ENCODE measurements at places on chromosomes 11 and 22.

GRCh38 chr11:114586797-114587196, 8.8 kb downstream of the NXPE4 start:
- no peak for DNase-seq

DNA sequence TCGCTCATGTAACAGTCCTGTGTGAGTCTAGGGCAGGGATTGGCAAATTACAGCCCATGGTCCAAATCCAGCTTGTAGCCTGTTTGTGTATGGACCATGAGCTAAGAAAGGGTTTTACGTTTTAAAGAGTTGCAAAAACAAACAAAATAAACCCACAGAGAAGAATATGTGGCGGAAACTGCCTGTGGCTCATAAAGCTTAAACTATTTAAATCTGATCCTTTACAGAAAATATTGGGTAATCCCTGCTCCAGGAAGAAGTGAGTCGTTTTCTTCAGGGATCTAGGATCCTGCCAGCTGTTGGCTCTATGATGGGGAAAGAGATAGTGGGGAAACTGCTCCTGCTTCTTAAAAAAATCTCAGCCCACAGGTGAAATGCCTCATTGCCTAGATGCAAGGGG, 3.4 kb upstream of the OR6Q1 start:
- no peak for DNase-seq

DNA sequence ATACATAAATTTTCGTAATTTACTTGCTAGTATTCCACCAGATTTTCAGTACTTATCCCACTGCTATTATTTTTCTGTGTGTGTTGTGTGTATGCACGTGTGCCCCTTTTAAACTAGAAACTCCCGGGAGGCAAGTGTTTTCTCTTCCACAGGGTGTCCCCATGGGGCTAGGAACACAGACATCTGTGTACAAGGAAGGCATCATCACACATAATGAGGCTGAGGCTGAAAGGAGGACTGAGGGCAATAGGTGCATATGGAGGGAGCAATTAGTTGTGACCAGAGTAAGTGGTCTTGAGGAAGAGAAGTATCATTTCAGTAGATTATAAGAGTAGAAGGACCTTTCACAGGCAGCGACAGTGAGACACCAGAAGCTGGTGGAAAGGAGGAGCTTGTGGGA, 2.1 kb upstream of the DPAGT1 start:
- DNase-seq: no peak

DNA sequence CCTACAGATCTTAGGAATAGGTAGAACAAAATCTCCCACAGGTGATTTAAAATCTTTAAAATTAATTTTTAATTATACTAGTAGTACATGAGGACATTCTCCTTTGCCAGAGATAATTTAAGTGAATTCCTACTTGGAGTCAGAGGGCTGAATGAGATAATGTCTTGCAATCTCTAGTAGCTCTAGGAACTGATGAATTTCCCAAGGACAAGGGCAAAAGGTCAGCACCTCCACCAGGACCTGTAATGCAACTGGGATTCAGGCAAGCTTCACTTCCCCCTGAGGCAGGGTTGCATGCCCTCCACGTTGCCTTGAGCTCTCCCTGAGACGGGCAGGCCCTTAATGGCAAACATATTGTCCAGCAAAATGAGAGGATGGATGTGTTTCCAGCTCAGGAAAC, 330.3 kb upstream of the PITPNB start:
- no peak for DNase-seq

GRCh38 chr11:12674936-12675696, 895 bp downstream of the TEAD1 start:
- no peak for DNase-seq

GRCh38 chr11:1458340-1459218, 28.0 kb downstream of the MOB2 start:
- no peak for DNase-seq

- DNase-seq: peak; percentile 44
These were observed 347 bp downstream of the MN1 start for GRCh38 chr22:27801202-27801615.

DNA sequence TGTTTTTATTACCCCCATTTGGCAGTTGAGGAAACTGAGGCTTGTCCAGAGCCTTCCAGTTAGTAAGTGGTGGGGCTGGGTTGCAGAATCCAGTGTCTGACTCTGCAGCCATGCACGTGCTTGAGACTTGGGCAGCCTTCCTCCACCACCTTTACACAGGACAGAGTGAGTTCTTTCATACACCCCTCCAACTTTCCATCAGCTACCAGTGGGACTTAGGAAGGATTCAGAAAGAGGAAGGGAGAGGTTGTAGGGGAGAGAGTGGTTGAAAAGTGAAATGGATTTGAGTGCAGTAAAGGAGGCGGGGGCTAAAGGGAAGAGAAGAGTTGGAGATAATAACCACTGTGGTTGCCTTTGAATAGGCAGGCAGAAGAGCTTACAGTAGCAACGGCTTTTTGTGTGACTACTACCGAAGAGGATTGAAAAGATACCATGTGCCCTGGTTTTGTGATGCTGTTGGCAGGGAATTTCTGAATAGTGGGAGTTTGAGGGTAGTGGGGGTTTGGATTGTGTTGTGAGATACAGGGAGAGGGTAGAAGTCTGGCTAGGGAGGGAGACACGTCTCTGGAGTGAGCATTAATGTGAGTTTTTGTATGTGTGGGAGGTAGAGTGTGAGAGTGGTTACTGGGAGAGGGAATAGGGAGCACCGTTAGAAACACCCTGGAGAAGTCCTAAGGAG, 1.7 kb downstream of the UVRAG start:
- no peak for DNase-seq

DNA sequence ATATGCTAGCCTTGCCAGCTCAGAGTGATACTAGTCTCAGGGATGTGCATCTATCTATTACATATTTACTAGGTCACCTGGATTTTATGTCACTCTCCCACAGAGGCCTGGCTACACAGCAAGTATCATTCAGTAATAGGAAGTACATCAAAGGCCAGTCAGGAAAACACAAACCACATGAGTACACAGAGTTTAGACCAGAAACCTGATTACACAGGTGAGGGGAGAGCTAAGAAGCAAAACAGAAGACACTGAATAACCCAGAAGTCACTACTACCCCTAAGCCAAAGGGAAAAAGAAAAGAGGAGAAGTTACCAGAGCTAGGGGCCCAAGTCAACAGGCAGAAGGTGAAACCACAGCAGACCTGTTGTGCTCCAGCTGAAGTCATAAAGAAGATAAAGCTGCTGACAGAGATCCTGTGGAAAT, 13.3 kb downstream of the LPXN start:
- DNase-seq: no peak

DNA sequence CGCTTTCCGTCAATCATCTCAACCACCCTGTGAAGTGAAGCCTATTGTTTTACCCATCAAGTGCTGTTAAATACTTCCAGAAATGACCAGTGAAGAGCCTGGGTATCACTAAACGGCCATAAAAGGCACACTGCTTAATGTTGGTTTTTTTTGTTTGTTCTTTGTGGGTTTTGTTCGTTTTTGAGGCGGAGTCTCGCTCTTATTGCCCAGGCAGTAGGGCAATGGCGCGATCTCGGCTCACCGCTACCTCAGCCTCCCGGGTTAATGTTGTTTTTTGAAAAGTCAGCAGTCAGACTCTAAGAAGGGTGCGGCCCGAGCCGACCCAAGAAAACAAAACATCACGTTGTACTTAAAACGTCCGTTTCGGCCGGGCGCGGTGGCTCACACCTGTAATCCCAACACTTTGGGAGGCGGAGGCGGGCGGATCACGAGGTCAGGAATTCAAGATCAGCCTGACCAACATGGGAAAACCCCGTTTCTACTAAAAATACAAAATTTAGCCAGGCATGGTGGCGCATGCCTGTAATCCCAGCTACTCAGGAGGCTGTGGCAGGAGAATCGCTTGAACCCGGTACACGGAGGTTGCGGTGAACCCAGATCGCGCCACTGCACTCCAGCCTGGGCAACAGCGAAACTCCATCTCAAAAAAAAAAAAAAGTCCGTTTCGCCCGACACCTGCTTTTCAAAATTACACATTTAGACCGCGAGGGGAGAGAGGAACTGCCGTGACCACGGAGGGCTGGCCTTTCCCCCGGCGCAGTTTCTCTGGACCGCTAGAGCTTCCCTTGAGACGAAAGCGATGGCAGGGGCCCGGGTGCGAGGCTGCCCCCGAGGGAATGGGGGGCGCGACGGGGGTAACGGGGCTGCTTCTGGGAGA, 714 bp downstream of the CD59 start:
- no peak for DNase-seq

DNA sequence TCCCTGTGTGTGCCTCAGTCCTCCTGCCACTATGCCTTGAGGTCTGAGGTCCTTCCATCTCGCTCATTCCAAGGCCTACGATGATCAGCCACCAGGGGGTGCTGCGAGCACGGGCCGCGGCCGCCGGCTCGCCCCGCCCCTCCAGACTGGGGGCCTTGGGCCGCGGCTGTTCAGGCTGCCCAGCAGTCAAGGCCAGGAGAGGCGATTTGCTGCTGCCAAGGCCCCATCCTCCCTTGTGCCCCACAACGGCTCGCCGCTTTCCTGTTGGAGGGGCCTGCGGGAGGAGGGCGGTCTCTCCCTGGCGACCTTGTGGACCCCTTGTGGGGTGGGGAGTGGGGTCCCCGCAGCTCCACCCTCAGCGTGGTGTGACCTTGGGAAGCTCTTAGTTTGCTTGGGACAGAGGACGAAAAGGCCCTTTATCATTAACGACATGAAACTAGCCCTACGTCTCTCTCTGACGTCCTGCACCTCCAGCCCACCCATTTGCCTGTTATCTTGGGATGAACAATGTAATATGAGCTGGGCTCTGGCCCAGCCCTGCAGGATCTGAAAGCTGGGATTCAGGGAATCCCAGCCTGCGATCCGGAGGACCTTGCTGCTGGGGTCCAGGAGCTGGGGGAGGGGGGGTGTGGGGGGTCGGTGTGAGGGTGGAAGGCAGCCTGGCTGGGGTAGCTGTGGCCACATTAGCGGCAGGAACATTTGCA, 5.3 kb upstream of the GALR3 start:
- peak; percentile 78 for DNase-seq

DNA sequence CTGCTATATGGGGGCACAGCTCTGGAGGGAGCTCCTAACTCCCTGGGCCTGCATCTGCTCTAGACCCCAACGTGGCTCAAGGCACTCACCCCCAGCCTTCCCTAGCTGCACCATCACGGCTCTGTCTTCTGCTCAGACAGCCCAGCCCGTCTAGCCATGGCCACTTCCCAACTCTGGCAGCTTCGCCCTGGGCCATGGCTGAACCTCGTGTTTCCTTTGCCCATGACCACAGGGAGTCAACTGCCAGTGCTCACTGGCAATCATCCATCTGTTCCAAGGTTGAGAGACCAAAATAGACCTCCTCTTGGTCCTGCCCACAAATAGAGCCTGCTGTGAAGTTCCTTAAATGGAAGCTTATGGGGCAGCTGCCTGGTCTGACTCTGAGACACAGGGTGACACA, 5.4 kb downstream of the LMO1 start:
- DNase-seq: no peak

DNA sequence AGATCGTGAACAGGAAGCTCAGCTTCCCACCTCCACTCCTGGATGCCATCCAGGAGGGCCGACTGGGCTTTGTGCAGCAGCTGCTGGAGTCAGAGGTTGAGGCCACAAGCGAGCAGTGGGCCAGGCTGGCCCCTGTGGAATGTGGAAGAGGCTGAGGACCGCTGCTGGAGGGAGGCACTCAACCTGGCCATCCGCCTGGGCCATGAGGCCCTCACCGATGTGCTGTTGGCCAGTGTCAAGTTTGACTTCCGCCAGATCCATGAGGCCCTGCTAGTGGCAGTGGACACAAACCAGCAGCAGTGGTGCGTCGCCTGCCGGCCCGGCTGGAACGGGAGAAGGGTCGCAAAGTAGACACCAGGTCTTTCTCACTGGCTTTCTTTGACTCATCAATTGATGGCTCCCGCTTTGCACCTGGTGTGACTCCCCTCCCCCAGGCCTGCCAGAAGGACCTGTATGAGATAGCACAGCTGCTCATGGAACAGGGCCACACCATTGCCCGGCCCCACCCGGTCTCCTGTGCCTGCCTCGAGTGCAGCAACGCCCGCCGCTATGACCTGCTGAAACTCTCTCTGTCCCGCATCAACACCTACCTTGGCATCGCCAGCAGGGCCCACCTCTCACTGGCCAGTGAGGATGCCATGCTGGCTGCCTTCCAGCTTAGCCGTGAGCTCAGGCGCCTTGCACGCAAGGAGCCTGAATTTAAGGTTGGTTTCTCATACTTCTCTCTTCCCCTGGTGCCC, 24.9 kb downstream of the ART5 start:
- DNase-seq: no peak

DNA sequence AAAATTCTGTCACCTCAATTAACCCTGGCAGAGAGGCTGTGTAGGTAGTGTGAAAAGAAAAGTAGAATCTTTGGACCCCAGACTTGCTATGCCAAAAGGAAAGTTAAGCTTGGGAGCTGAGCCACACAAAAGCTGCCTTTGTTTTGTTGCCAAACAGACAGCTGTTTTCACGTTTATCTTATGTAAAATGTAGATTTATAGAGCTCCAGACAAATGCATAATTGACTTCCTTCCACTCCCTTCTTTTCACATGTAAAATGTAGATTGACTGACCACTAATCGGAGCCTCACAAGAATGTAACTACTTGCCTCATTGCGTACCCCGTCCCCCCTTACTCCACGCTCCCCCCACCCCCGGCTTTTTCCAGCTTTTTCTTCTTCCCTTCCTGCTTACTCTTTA, 2302.2 kb upstream of the RAG2 start:
- no peak for DNase-seq

DNA sequence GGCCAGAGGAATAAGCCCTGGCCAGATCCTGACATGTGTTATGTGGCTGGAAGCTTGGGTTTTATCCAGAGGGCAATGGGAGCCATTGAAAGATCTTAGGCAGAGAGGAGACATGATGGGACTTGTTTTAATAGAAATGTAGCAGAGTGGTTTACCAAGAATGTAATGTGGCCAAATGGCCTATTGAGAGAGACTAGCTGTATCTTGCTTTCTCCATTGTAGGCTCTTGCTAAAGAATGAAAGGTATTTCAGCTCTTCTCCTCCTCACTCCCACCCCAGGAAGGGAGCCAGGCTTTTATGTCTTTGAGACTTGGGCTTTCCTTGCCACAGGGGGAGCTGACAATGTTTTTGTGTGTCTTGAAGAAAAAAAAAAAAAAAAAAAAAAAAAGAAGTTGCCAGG, 82.3 kb downstream of the TRIM29 start:
- no peak for DNase-seq

GRCh38 chr22:33188326-33188725, 130.1 kb upstream of the SYN3 start:
- no peak for DNase-seq

- DNase-seq: no peak
These were observed at the start of gene KCNJ5 for GRCh38 chr11:128890543-128891368. KCNJ5 (plus strand) TSS chr11:128891356; CDS start chr11:128911274, 19,918 bp downstream.

- no peak for DNase-seq
These were observed 640.2 kb upstream of the LUZP2 start for GRCh38 chr11:23856654-23857053.

DNA sequence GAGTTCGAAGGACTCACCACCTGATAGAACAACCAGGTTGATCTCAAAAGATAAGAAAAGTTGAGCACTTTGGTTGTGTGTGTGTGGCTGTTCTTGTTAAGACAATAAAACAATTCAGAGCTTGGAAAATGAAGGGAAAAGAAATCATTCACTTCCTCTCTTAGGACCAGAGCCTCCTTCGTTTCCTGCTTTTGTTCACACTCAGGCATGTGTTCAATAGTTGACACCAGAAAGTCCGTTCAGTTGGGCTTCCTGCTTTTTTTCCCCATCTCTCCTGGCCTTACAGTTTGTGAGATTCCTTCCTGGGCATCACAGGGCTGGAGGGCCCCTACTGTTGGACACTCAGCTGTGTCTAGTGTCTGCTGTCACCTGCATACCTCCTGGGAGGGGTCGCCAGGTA, 48.0 kb downstream of the TSPAN18 start:
- no peak for DNase-seq

- no peak for DNase-seq
These were observed 340.7 kb downstream of the LARGE1 start for GRCh38 chr22:33579448-33580093.
